GM03348 (cell line): ENCODE measurements at places on chromosomes 5 and 9.

- no peak for DNase-seq
Observed at GRCh38 chr9:14838701-14839100, 71.5 kb downstream of the FREM1 start.

DNA sequence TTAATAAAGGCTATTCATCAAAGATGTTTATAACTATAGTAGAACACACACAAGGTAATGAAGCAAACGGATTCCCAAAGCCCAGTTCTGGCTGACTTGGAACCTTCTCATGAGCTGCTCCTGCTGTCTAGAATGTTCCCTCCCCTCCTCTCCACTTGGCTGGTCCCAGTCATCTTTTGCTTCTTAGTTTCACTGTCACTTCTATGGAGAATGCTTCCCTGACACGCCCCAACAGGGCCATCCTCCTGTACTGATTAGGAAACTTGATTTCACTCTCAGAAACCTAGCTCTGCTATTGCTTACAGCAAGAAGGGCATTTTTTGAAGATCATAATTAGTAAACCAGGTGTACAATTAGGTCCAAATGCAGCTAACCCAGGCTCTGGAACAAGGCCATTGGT lies 3.2 kb upstream of the RAPGEF1 start:
- DNase-seq = no peak

DNA sequence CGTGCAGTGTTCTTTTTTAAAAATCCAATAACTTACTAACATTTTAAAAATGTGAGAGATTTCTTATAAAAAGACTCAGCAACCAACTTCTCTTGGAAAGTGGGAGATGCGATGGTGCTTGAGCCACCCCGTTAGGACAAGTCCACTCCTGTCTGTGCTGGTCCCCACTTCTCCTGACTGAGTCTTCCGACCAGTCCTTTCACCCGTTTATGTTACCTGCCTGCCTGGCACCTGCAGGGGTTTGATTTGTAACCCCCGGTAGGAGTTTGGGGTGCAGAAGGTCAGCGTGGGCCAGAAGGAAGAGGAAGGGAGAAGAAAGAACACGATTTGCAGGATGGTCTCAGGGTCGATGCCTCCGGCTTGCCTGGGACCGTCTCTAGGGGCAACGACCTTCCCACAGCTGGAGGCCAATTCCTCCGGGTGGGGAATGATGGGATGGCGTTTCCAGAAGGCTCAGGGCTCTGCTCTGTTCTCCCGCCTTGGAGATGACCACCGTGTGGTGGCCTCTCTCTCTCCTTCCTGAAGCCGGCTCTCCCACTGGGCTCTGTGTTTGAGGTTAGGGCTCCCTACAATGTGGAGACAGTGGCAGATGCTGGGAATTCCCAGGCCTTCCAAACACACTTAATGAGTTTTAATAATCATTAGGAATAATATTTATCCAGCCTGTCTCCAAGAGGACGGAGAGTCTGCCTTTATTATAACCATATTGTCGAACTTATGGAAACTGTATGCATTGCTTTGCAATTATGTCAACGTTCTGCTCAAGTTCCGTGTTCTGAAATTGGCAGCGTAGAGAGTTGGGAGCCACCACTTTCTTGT lies 14.8 kb downstream of the COL27A1 start:
- no peak for DNase-seq

DNA sequence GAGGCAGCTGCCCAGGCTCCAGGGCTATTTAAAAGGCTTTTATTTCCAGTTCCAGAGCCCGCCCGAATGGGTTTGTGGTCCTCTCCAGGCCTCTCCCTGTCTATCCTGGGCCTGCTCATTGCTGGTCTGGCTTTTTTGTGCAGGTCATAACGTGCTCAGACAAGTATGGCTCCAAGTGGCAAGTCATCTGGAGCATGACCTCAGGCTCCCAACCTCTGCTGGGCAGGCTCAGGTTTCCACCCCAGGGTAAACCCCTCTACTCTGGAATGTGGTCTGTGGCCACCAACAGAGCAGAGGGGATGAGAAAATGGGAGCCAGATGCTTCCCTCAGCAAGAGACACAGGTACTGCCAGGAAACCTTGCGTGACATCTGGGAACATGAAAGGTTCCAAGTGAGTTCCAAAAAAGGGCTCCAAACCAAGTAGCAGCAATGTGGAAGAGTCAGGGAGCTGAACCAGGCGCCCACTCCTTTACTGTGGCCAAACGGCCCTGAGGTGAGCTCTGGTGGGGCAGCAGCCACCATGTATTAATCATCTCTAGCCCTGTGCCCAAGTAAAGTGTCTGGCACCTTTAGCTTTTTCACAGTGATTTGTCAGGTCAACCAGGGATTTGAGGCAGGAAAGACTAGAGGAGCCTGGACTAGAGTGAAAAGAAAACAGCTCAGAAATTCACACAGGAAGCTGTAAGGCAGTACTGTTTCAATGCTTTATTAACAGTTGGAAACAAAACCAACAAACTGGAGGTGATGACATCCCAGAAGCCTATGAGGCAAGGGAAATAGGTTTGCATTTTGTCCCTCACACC lies 25.7 kb downstream of the PCDHGC5 start:
- peak; percentile 63 for DNase-seq

- DNase-seq = peak; percentile 72
Observed at GRCh38 chr5:95631255-95631958, 11.5 kb downstream of the GPR150 start.

DNA sequence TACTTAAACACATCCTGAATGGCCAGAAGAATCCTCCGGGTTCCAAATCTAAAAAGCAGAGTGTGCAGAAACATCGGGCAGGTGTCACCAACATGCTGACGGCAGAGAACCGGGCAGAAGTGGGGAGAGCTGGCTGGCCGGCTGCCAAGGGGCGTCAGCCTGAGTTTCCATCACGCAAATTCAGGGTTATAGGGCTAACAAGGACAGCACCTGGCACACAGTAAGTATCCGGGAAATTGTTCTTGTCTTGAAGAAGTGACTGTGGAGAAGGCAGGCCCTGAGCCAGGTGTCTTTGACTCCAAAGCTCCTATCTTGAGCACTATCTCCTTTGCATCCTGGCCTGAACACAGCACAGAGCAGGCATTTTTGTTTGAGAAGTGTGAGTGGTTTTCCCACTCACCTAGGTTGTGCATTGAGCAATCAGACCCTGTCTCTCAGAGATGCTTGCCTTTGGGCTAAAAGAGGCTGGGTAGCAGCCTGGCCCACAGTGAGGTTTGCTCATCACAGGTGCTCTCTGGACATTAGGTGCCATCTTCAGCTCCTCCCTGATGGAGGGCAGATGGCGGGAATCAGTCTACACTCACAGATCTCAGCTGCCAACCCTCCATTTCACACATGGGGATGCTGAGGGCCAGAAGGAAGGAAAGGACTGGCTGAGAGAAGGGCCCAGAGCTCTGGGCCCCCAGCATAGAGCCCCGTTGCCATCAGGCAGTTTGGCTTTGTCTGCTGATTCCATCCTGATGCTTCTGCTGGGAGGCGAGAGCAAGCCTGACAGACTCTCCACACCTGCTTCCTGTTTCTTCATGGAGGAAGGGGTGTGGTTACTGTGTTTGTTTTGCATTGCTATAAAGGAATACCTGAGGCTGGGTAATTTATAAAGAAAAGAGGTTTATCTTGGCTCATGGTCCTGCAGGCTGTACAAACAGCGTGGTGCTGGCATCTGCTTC lies 52.8 kb downstream of the WHRN start:
- DNase-seq = no peak

DNA sequence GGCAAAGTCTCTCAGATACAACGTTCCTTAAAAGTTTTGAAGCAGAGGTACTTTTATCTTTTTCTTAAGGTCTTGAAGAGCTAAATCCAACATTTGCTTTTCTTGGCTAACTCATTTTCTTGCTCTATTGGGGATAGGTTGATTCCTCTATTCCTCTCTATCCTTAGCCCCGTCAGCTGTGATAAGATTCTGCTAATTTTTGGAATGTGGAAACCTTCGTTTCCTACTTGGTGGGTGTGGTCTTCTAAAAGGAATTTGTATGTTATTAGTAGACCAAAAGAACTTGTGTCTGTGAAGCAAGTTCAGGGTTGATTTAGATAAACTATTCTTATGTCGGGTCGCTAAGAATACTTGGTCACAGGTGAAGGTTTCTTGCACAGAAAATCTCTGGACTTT lies 308.6 kb downstream of the ADAMTS6 start:
- no peak for DNase-seq

DNA sequence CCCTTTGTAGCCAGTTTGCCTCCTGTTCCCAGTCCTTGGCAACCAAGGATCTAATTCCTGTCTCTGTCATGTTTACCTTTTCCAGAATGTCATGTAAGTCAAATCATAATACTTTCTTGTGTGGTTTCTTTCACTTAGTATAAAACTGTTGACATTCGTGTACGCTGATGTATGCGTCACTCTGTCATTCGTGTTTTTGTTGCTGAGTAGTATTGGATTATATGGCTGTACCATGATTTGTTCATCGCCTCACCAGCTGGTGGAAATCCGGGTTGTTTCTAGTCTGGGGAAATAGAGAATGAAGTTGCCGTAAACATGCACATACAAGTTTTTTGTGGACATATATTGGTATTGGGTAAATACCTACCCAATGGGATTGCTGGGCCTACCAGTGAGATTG lies 97.4 kb downstream of the ANGPTL2 start:
- DNase-seq = no peak

DNA sequence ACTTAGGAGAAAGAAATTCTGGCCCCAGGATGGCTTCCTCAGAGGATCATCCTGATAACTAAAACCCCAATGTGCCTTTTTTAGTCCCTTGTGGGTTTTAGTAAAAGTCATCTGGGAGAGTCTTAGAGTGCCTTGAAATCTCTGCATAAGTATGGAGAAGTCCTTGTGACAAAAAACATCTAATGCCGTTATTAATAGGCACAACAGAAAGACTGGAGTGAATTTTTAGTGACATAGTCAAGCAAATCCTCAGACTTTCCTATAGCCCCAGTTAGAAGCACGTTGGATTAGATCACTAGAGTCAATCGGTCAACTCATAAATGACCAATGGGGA lies 108.2 kb upstream of the MPDZ start:
- DNase-seq = no peak

GRCh38 chr9:94096819-94097577 lies 12.7 kb downstream of the PTPDC1 start:
- DNase-seq = no peak

DNA sequence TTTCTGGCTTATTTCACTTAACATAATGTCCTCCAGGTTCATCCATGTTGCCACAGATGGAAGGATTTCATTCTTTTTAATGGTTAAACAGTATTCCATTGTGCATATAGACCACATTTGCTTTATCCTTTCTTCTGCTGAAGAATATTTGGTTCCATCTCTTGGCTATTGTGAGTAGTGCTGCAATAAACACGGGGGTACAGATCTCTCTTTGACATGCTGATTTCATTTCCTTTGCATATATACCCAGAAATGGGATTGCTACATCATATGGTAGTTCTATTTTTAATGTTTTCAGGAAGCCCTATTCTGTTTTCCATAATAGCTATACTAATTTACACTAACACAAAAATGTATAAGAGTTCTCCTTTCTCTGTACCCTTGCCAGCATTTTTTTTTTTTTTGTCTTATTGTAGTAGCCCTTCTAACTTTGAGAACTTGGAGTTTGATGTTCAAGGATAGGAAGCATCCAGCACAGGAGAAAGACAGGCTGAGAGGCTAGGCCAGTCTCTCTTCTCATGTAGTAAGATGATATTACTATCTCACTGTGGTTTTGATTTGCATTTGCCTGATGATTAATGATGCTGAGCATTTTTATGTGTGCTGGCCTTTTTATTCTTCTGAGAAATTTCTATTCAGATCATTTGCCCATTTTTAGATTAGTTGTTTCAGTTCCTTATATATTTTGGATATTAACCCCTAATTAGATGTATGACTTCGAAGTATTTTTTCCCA lies 592.2 kb upstream of the ZNF608 start:
- no peak for DNase-seq

DNA sequence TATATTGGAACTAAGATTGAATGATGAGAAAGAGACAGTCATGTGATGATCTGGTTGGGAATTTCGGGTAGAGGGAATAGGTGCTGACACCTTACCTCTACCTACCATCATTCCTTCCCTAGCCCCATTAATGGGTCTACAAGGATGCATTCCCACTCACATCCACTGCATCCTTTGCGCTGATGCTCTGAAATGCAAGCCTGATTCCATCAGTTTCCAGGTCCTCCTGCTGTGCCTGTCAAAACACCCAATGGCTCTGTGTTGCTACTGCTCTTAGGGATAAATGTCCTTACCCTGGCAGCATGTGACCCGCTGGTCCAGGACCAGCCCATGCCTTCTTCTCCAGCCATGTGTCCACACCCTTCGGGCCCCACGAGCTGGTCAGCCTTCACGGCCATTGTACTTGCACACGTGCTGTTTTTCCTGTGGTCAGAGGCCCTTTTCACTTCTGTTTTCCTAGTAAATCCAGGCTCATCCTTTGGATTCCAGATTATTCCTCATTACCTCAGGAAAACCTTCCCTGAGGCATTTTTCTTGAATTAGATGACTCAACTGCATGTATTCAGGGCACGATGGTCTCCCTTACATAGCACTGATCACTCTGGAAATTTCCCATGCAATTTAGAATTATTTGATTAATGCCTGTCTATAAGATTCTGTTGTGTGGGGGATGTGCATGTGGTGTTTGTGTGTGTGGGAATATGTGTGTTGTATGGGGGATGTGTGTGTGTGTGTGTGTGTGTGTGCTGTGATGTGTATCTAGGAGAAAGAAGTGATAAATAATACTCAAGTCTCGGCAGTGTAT lies 185.0 kb downstream of the DIRAS2 start:
- no peak for DNase-seq

- peak; percentile 51 for DNase-seq
Observed at GRCh38 chr5:55234121-55234700, 803 bp upstream of the CCNO start.

- no peak for DNase-seq
Observed at GRCh38 chr5:7682379-7682778, 168.6 kb downstream of the CFAP90 start.

GRCh38 chr9:133603135-133603927 lies 5.9 kb downstream of the FAM163B start:
- no peak for DNase-seq

DNA sequence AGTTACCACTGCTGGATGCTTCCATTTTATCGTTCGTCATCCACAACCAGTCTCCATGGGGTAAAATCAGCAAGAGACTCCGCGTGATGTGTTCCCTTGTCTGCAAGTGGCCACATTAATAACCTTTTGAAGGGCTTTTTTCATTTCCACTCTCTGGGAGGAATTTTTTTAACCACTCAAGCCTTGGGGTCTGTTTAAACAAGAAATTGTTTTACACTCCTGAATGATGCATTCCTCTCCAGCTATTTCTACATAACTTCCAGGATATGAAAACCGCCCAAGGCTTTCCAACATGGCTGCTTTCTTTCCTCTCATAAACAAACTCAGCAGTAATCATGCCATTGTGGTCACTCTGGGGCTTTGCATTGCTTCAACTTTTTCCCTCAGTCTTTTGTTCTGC lies 217.2 kb upstream of the DAPK1 start:
- DNase-seq = no peak
